ENCODE measurements at places on chromosomes 2 and 18.
A peak's percentile ranks its signal among the peaks of the same experiment; 100 is the strongest.

- no peak for DNase-seq
Observed at GRCh38 chr2:65639156-65639864, 206.9 kb upstream of the SPRED2 start.

DNA sequence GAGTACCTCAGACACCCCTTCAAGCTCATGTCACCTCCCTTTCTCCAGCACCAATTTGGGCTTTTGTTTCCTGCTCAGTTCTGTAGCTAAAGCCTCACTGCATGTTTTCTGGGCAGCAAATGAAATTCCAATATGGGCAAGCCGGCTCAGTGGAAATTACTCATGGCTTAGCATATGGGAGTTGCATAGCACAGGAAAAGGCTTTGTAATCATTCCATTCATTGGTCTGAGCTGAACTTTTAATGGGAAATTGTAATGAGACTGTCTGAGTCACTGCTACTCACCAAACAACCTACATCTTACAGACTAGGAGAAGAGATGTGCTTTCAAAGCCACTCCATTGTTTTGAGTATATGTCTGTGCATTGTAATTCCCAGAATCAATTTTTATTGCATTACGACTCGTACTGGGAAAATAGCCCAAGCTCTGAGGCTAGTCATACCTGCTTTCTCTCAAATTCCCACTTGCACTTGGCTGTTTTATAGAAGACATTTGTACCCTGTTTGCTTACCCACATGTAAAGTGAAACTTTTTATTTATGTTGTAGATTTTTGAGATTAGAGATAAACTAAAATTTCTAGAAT is 139.5 kb upstream of the LRATD1 start:
- DNase-seq: no peak

- no peak for DNase-seq
Observed at GRCh38 chr2:206250041-206250897, 24.2 kb upstream of the ZDBF2 start.

DNA sequence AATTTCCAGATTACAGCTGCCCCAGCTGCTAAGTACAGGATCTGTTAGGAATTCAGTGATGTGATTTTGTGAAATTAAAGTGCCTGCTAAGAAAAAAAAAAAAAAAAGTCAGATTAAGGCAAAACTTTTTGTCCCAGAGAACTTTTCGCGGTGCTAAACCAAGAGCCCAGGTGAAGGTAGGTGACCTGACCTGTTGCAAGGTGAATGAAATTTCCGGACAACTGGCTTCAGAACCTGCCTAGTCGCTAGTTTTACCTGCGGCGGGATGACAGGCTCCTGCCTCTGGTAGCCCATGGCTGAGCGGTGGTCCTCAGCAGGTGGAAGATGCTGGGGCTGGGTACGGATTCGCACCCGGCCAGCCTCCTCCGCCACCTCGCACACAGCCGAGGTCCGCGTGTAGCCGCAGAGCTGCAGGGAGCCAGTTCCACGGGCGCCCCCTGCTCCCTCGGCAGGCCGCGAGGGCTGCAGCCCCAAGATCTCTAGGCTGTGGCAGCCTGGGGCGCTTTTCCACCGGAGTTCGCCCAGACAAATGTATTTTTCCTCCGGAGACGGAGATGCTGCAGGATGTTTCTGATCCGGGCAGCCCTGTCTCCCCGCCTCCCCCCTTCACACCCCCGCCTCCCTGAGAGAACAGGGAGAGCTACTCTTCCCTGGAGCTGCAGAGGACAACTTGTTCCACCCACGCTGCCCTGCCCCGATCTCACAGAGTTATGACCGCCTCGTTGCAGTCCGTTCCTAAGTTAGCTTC is at the start of gene SLC38A11:
SLC38A11 (minus strand) TSS at position 572 of the 748 bp plus-strand sequence; CDS start at position 294, 278 bp downstream.
- DNase-seq: peak; percentile 7

DNA sequence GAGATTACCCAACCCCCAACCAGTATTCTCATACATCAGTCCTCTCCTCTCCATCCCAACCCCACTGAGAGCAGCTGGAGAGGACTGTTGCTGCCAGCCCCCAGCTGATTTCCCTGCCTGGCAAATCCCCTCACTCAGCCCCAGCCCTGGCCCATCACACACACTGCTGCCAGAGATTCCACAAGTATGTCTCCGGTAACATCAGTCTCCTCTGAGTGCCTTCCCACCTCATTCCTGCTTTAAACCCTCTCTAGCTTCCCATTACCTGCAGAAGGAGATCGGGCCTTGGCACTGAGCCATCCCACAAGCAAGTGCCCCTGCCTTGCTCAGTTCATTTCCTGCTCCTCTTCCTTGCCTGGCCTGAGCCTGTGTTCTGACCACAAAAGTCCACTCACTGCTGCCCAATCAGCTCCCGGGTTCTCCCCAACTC is 50.6 kb upstream of the ZFP36L2 start:
- no peak for DNase-seq

DNA sequence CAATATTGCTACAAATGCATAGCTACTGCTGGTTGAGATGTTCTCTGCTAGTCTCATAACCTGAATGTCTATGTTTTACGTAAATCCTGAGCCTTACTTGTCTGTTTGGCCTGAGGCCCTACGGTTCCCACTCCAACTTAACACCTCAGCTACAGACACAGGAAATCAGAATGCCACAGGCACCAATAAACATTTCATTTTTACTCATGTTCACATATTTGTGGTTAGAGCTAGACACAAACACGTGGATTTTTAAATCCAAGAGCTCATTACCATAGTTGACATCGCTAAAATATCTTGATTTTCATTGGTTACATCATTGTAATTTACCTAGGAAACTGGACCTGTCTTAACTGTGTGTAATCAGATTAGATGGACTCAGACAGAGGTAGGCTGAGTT is 263.8 kb upstream of the CDH19 start:
- no peak for DNase-seq

DNA sequence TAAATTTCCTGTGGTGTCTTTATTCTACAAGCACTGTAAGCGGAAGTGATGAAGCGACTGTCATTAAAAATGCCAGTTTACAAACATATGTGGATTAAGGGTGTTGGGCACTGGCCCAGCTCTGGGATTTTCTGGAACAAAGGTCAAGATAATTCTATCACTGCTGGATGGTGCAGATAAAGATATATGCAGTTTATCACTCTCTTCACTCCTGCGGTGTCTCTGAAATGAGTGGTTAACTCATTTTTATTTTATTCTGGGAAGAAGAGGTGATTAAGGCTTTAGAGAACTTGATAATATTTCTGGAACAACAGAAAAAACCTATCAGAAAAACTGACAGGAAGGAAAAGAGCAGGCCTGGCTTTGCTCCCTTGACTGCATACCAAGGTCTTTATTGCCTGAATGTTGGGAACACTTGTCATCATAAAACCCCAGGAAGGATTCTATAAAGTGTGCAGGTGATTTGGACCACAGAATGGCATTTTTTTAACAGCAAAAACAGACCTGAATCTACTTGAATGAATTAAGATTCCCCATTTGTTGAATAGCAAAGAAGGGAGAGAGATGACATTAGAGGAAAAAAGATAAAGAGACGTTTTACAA is 32.4 kb downstream of the ABCB11 start:
- no peak for DNase-seq

DNA sequence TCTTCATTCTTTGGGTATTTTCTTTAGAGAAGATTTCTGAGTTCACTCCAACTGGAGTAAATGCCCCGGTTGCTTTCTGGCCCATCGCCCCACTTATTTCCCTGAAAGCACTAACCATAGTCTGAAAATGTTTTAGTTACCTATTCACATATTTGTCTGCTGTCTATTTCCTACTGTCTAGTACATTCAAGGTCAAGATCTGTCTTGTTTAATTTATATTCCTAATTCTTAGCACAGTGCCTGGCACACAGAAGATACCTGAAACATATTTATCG is 134.4 kb upstream of the KLHL14 start:
- DNase-seq: no peak

DNA sequence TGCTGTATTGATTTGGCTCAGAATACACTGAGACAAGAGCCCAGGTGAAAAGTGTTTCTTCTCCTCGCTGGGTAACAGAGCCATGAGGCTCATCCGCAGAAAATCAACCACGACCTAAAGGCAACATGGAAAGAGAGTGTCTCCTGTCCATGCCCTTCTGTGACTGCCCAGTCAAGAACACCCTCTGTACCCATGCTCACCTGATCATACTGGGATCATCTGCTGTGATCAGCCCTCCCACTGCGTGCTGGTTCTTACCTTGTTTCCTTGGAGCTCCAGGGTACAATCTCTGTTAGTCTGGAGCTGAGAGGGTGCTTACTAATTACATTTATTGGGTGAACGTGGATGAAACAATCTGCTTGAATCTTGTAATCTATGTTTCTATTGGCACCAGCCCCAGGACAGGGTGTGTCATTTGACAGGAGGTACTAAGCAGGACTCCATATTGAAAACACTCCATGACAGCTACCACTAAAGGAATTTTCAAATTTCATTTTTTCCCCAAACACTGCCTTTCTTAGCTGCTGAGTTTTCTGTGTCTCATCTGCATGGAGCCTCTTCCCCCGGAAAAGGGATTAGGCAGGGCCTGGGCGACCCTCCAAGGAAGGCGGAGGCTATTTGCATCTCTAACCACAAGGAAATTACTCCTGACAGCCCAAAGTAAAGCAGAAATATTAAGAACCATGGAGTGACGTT is 39.7 kb upstream of the GRP start:
- DNase-seq: no peak

GRCh38 chr2:171419333-171419732 is 14.5 kb downstream of the METTL8 start:
- no peak for DNase-seq

DNA sequence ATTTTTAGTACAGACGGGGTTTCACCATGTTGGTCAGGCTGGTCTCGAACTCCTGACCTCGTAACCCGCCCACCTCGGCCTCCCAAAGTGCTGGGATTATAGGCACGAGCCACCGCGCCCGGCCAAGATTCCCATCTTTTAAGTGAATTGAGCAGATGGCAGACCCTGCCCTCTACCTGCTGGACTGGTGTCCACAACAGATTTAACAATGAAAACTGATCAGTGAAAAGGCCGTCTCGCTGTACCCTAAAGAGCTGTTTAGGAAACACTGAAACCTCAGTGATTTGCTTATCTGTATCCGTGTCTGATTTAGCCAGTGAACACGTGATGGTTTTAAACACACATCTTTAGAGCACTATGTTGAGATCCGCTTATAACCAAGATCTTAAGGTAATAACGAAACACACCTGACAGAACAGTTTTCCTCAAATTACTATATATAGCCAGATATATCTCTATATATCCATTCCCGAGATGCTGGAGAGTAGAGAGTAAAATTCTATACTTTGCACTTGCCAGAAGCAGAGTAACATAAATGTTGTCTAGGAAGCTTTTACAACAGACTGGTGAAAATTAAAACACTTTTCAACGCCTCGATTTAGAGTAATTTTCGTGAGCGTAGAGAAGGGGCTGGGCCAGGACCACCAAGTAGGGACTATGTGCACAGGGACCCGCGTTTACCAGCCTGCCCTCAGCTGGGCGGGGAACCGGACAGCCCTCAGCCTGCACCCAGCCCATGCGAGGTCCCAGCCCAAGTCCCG is 594 bp downstream of the FAM161A start:
- no peak for DNase-seq

DNA sequence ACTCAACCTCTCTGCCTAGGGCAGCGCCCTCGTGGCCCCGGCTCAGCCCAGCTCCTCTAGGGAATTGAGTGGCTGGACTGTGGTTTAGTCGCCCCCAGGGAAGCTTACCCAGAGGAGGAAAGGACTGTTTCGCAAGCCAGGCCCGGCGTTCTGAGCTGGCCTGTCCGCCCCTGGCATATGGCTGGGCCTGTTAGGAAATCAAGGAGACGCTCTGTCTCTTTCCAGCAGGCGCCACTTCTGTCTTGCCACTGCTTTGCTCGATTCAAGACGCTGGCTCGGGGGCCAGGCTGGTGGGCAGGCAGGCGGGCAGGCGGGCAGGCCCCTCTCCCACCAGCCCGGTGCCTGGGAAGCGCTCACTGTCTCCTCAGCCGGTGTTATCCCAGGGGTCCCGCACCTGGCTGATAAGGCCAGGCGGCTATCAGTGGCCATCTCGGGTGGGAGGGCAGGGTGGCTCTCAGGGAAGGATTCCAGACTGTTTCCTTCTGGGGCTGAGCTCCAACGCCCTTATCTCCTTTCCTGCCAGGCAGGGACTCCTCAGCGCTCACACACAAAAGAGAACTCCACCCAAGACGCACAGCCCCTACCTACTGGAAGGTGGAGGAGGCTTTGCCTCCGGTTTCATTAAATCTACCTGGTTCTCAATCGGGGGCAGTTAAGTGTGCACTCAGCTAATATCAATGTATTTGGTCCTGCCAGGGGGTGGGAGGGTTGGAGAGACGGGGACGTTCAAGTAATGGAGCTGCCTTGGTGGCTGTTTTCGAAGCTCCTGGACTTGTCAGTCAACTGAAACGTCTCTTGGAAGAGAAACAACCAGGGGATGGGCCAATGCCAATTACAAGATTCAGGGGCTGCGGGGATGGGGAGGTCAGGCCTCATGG is 109.1 kb downstream of the SMAD7 start:
- no peak for DNase-seq

DNA sequence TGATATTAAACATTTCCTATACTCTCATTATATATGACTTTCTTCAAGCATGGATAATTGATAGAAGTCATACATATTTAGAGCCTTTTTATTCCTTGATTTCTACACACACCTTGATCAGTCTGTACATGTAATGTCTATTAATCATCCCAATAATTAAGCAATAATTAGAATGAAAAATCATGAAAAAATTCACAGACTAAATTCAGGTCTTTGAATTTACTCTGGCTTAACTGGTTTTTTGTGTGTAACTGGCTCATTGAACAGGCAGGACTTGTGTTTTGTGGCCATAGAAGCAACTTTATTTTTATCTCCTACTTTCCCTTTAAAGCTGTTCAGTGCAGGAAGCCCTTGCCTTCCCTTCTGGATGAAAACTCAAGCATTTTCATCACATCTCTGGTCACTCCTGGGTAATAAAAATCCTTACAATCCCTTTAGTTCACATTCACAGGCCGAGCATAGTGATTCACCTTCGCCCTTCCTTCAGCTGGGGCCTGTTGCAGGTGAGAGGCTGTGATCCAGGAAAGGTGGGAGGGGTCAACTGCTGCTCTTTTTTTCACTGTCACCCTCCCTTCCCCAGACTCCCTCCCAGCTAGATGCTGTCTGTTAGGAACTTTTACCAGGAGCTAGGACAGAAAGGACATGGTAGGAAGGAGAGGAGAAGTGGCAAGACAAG is 58.0 kb upstream of the ITSN2 start:
- DNase-seq: no peak

Measured in putamen (tissue), 1 donor.